ENCODE measurements at places on chromosomes 5 and 9. TPM values are rescaled to one million over a fixed set of nuclear protein-coding genes. Genes with fewer than 3 reads are reported as not detected.

- H3K27me3 ChIP-seq: no peaks in the 10 kb centered on the region
- no peak overlapping the region for H3K4me3 ChIP-seq
- H3K4me1 ChIP-seq: no peaks in the 10 kb centered on the region
- H3K36me3 ChIP-seq: no peaks in the 10 kb centered on the region
- no peak overlapping the region for H3K27ac ChIP-seq
These were observed 21.7 kb upstream of the SPINK7 start for GRCh38 chr5:148290271-148291195.

GRCh38 chr5:142722146-142722545, 36.3 kb upstream of the FGF1 start:
- no peaks in the 10 kb centered on the region for H3K36me3 ChIP-seq
- H3K27me3 ChIP-seq: no peaks in the 10 kb centered on the region
- no peak overlapping the region for H3K4me3 ChIP-seq
- H3K27ac ChIP-seq: no peak overlapping the region

The HMMR gene
- 0.72 TPM for total RNA-seq

The FOXD4L3 gene
- 0.12 TPM for total RNA-seq

The PCDHGB2 gene
- total RNA-seq: 1.7 TPM
